Epithelial cell of proximal tubule (primary cell): ENCODE measurements at places on chromosomes 16 and 17. TPM values are rescaled to one million over a fixed set of nuclear protein-coding genes. Genes with fewer than 3 reads are reported as not detected.

DNA sequence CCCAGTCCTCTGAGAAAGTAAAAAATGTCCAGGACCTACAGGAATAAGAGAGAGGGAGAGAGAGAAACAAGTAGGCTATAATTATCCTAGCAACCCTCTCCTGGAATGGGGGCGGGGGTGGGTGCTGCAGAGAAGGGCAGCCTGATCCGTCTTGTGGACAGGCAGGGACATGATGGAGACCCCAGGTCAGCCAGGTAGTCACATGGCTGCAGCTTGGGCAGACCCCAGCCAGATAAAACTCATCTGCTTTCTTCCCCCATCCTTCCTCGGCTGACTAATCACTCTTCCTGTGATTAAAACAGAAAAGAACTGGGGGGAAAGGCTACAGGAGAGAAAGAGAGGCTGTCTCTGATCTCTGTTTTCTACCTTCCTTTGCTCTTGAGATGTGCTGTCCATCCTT lies 32.6 kb downstream of the COPZ2 start:
- no peak for DNase-seq

ETV4 gene
- total RNA-seq = 48.3 and 63.9 TPM in 2 replicates

DNA sequence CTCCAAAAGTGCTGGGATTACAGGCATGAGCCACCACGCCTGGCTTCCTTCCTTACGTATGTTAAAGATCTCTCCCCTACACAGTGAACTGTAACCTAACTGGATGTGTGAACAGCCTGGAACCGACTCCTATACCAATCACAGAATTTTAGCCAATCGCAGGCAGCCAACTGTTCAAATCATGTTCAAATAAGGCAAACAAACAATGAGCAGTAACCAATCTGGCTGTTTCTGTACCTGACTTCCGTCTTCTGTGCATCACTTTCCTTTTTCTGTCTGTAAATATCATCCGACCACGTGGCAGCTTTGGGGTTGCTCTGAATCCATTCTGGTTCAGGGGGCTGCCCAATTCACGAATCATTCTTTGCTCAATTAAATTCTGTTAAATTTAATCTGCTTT lies 27.5 kb downstream of the TEKT5 start:
- no peak for DNase-seq

CWC25 gene
- 9.6 and 13.9 TPM in 2 replicates for total RNA-seq

- DNase-seq = no peak
Measured at GRCh38 chr17:58315750-58316149, 12.8 kb downstream of the TSPOAP1 start.

GRCh38 chr17:3974980-3975379 lies 10.7 kb upstream of the ATP2A3 start:
- no peak for DNase-seq

DNA sequence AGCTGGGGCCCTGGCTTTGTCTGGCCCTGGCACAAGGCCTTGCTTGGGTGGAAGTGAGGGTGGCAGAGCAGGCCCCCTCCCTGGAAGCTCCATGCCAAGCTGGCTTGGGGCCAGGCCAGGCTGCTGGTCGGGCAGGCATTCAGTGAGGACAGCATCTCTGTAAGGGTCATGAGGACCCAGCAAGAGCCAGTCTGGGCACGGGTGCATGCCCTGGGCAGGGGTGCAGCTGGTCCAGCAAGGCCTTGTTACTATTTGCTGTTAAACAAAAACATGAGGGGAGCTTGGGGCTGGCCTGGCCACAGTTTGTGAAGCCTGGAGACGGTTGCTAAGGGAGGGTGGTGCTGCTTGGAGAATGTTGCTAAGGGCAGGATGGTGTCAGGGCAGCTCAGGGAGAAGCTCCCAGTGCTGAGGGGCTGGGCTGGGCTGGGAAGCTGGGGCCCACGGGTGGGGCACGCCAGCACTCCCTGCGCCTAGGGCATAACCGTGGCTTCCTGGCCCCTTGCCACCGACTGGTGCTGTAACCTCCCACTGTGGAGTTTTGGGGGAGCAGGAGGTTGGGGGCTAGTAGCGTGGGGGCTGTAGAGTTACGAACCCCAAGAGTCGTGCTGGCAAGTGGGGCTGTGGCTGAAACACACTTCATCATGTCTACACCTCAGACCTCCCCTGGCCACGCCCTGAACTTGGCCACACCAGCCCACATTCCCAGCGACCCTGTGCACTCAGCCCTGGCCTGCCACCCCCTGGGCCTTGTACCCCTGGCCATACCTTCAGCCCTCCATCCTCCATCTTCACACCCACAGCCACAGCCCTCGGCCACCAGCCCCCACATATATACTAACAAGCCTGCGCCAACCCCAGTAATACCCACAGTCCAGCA lies 1.6 kb downstream of the TPPP3 start:
- no peak for DNase-seq

DNA sequence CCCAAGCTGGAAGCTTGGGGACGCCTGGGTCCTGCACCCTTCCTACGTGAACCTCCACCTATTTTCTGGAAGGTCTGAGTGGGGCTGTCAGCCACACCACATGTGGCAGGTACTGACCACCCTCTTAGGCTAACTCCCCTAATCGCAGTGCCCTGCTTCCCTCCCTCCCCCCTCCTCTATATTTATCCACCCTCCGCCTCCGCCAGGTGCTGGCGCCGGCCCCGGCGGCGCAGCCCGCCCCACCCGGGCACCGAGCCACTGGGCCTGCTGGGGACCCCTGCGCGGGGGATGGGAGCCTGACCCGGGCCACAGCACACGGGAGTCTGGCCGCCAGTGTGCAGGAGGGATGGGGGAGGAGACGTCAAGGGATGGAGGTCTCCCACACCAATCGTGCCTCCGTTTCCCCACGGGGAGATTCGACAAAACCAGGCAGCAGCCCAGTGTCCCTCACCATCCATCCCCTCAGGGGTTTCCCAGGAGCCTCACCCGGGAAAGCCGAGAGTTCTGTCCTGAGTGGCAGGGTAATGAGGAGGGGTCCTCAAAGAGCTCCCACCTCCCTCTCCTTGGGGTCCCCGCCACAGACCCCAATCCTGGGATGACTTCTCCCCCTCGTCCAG lies 1.3 kb downstream of the PLEKHH3 start:
- DNase-seq = no peak

SLC35G6 gene
- total RNA-seq = not detected in 2 replicates

DNA sequence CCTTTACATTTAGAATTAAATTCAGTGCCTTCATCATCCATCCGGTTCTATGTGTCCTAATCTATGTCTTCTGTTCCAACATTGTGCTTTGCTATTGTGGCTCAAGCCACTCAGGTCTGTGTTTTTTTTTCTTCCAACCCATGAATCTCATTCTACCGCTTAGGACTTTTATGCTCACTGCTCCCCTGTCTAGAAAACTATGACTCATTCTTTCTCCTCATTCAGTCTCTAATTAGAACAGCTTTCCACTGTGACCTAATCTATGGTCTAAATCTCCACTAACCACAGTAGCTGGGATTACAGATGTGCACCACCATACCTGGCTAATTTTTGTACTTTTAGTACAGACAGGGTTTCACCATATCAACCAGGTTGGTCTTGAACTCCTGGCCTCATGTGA lies 418.7 kb downstream of the KCNJ2 start:
- no peak for DNase-seq

GRCh38 chr17:6376931-6377361 lies 58.0 kb downstream of the AIPL1 start:
- DNase-seq = no peak

SCIMP gene
- not detected in 2 replicates for total RNA-seq

DNA sequence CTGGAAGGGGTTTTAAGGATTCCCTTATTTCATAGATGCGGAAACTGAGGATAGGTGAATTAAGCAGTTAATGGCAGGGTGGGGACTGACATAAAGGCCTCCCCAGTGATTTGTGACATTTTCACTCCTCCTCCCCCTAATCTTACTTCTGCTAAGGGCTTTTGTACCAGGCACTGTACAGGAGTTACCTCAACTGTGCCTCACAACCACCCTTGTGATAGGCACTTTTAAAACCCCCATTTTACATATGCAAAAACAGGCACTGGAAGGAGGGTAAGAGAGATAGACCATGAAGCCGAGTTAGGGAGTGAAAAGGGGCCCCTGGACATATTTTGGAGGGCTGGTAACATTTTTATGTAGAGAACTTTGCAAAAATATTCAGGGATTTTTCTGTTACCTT lies 862 bp upstream of the GDE1 start:
- DNase-seq = no peak

CMTM2 gene
- total RNA-seq = 0.29 and 1.8 TPM in 2 replicates

DNA sequence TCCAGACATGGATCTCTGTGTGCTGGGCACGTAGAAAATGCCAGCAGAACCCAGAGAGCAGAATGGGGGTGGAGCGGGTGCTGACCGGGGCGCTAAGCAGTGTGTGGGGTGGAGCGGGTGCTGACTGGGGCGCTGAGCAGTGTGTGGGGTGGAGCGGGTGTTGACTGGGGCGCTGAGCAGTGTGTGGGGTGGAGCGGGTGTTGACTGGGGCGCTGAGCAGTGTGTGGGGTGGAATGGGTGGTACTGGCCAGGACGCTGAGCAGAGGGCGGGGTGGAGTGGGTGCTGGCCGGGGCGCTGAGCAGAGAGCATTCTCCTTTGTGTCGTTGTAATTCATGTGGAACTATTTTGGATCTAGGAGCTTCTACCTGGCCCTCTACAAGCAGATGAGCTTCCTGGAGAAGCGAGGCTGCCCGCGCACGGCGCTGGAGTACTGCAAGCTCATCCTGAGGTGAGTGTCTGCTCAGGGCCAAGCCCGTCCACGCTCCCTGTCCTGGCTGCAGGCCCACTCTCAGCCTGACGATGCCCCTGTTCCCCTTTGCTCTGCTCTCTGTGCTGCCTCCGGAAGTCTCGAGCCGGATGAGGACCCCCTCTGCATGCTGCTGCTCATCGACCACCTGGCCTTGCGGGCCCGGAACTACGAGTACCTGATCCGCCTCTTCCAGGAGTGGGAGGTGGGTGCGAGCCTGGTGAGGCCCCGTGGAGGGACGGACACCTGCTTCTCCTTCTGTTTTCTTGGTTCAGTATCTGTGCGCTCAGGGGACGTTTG lies 20.3 kb upstream of the MC1R start:
- DNase-seq = no peak

HOXB5 gene
- total RNA-seq = 2.8 and 5.5 TPM in 2 replicates

DNA sequence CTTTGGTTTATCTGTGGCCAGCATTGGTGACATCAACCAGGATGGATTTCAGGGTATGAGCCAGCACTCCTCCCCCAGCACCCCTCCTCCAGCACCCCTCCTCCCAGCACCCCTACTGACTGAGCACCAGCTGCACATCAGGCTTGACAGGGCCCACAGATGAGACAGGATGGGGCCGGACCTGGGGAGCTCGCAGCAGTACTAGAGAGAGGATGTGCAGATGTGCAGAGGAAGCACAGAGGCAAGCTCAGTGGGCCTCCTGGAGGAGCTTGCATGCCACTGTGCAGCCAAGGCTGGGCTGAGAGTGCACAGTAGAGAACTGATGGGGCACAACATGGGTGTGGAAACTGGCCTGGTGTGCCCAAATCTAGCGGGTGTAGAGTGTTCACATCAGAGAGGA lies 16.2 kb downstream of the ITGA3 start:
- DNase-seq = no peak

DNA sequence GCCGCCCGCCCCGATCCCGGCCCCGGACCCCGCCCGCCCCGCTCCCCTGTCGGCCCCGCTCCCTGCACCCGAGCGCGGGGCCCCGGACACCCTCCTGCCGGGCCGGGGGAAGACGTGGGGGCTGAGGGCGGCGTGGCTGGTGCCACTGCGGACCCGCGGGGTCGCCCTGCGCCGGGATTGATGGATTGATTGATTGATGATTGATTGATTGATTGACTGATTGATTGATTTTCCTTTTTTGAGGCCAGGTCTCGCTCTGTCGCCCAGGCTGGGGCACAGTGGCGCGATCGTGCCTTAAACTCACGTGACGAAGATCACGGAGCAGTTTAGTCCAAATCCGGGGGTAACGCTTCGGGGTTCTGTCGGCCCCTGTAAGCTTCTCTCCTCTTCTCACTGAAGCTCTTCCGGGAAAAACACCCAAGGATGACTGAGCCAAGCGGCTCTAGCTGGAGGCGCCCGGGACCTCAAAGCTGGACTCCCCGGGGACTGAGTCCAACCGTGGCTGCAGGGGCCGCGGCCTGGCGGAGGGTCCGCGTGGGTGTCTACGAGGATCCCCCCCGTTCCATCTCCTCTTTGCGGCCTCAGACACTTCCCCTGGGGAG lies 40.2 kb upstream of the BHLHA9 start:
- DNase-seq = no peak

GRCh38 chr17:79537686-79538085 lies 73.2 kb downstream of the RBFOX3 start:
- no peak for DNase-seq

DNA sequence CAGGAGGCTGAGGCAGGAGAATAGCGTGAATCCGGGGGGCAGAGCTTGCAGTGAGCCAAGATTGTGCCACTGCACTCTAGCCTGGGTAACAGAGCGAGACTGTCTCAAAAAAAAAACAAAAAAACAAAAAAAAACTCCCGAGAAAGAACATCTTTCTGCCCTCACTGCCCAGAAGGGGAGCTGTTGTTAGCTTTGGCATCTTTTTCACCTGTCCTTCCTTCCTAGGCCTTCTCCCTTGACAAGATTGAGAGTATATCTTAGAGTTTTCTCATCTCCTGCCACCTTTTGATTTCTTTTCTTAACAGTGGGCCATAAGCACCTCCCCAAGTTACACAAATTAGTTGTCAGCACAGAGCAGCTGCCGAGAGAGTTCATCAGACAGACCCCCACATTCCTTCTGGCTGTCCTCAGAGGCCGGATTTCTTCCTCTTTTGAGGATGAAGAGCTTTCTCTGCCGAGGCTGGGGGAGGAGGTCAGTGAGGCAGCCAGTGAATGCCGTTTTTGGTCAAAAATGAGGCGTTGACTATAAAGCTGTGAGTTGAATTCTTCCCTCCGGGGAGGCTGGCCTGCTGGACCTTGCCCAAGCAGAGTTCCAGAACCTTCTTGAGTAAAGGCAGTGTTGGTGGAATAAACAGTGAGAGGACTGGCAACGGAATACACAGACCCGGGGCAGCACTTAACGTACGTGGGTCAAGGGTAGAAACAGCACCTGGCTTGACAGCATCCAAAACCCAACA lies 127.0 kb downstream of the ABCC6 start:
- DNase-seq = no peak

DNA sequence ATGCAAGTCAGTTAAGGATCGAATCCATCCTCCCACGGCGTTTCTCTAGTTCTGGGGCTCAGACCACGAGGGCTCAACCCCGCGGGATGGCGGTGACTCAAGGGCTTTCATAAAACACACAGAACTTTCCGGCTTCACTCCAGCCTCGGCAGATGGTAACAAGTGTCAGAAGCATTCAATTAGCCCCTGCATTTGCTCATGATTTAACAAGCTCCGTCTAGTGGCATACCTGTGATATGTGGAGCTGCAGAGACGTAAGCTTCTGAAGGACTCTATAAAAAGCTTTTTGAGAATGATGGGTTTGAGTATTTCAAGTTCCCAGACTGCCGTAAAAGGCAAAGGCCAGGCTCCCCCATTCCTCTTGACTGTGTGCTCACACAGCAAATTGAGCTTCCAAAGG lies 91.3 kb upstream of the SEC14L1 start:
- no peak for DNase-seq

- DNase-seq = no peak
Measured at GRCh38 chr17:81832608-81833159, 407 bp downstream of the MCRIP1 start.

RNF112 gene
- 0.06 TPM in 1 of 2 replicates, not detected in the other for total RNA-seq
